ENCODE measurements at places on chromosomes 13 and 19. TPM values are rescaled to one million over a fixed set of nuclear protein-coding genes. Genes with fewer than 3 reads are reported as not detected.

The PCP2 gene
- total RNA-seq = not detected

The ZNF526 gene
- total RNA-seq = 21.3 TPM

DNA sequence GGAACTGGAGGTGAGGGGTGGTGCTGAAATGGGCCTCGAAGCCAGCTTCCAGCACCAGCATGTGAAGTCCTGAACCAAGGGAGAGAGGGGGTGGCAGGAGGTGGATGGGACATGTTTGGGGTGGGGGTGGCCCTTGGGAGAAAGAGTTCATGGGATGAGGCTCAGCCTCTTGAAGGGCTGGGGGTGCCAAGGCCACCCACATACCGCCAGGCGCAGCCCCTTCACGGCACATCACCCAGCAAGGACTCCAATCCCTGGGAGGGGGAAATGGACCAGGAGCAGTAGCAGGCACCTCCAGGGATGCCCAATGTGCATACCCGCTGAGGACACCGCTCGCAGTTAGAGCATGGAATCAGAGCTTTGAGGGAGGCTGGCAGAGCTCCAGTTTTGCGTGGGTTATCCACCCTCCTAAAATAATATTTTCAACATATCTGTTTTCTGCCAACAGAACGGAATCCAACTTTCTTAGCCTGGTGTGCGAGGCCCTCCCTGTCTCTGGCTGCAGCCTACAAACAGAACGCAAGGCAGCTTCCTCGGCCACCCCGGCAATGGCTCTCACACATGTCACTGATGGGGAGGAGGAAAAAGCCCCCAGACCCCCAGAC lies 140.5 kb upstream of the VSTM2B start:
- no peak for DNase-seq

The PRODH2 gene
- total RNA-seq = not detected

All from A673 (cell line).